Umbilical cord (tissue), 2 donors: ENCODE measurements at places on chromosomes 11 and 22.
A peak's percentile ranks its signal among the peaks of the same experiment; 100 is the strongest.

DNA sequence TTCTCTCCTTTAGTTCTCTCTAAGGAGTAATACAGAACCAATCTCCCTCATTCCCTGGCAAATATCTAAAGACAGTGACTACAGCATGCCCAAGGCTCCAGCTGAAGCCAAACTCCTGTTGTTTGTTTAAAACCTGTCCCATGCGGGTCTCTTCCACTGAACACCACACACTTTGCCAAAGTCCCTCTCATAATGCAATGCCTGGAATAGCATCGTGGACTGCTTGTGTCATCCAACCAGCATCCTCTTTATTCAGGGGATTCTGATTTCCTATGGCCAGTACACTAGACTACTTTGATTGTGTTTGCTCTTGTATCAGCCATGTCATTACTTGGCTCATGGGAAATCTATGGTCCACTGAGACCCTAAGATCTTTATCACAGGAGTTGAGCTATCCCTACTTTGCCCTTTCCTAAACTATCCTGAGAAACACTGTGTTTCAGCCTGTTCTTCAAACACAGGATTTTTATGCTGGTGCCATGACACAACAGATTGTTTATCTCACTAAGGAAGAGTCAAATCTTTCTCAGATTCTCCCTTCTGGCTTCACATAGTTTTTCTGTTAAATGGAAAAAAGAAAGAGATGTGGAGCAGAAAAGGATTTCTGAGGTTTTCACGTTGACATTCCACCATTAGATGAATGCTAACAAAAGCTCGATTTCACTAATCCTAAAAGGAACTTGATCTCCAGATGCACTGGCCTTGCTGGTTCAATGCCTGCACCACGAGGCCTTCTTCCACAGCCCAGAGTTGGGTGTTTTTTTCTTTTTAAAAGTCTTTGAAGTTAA, 15.9 kb upstream of the IRAG1 start:
- peak; percentile 89 for DNase-seq

GRCh38 chr11:43925932-43926505, 16.4 kb upstream of the C11orf96 start:
- DNase-seq: no peak

DNA sequence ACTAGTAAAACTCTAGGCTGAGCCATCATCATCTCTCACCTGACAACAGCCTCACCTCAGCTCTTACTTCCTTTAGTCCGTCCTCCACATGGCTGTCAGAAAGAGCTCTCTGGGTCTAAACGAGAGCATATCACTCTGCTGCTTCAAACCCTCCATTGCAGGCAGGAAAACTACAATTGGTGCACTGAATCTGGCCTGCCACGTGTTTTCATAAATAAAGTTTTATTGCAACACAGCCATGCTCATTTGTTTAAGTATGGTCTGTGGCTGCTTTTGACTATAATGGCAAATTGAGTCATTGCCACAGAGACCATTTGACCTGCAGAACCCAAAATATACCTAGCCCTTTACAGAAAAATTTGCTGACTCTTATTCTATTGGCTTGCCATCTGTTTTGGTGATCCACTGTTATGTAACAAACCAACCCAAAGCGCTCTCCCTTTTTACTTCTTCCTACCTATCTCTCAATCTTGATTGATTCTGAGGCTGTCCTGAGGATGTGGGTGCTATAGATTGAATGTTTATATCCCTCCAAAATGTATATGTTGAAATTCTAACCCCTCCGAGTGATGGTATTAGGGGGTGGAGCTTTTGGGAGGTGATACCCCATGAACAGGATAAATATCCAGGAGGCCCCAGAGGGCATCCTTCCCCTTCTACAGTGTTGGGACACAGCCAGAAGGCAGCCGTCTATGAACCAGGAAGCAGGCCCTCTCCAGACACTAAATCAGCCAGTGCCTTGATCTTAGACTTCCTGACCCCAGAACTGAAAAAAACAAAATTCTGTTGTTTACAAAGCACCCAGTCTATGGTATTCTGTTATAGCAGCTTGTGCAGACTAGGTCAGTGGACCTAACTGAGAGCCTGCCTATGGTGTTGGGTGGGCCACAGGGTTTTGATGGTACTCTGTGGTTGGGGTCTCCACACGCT, 99.9 kb downstream of the PIWIL4 start:
- no peak for DNase-seq

GRCh38 chr11:126153972-126154371, 57.5 kb downstream of the RPUSD4 start:
- no peak for DNase-seq

DNA sequence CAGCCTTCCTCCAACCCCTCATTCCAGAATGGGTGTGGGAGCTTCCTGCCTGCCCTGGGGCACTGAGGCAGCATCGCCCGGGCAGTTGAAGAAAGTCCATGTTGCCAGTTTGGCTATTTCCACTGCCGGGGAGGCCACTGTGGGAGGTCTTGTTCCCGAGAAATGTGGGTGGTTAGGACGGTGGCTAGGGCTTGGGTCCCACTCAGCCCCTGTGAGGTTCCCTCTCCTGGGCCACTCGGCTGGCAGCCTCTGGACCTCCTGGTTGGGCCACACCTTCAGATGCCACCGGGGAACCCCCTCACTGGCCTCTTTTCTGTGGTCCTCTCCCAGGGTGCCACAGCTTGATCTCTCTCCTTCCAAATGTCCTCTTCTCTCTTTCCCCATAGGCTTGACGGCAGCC, 5.1 kb upstream of the PPP6R3 start:
- DNase-seq: no peak

GRCh38 chr11:94068764-94069163, 47.6 kb downstream of the HEPHL1 start:
- no peak for DNase-seq

GRCh38 chr22:42062506-42063170, 8.0 kb downstream of the NAGA start:
- no peak for DNase-seq

DNA sequence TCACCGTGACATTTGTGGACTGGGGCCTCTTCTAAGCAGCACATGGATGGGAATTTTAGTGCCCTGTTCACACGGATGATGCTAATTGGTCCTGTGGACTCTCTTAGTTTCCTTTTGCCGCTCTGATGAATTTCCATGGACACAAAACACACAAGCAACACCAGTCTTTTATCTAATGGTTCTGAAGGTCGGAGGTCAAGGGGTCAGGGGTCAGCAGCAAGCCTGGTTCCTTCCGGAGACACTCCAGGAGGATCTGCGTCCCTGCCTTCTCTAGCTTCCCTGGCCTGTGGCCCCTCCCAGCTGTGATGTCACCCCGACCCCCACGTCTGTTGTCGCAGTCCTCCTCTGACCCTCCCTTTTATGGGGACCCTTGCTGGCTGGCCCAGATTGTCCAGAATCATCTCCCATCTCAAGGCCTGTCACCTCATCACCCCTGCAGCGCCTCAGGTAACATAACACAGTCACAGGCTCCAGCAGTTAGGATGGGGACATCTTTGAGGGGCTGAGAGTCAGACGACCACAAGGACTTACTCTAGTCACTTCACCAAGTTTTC, 6.8 kb downstream of the NADSYN1 start:
- DNase-seq: no peak

- no peak for DNase-seq
Observed at GRCh38 chr11:19594326-19594725, 118.3 kb upstream of the NAV2 start.

DNA sequence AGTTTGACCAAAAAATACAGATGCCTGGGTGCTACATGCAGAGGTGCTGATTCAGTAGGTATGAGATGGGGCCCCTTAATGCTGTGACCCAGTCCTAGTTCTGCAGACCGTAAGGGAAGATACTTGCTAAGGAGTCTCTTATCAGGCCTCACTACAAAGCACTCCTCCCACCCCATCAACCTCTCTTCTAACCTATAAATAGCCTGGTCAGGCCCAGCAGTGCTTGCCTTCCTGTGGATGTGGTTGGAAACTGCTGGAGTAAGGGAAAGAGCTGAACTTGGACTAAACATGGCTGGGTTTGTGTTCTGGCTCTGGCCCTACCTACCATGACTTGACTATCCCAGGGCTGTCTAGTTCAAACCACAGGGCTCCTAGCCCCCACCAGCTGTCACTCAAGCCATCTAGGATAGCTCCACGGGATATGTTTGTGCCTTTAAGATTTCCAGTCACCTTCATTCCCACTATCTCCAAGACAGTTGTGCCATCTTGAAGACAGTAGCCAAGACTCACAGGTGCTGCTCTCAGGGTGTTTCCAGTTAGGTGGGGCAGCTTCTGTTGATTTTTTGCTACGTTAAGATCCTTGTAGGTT, 9.5 kb upstream of the DKK3 start:
- peak; percentile 31 for DNase-seq

- DNase-seq: no peak
Observed at GRCh38 chr11:23679041-23679440, 817.8 kb upstream of the LUZP2 start.

- no peak for DNase-seq
Observed at GRCh38 chr11:14234446-14234845, 124.5 kb downstream of the RRAS2 start.

GRCh38 chr11:112899235-112900006, 61.8 kb upstream of the NCAM1 start:
- no peak for DNase-seq

DNA sequence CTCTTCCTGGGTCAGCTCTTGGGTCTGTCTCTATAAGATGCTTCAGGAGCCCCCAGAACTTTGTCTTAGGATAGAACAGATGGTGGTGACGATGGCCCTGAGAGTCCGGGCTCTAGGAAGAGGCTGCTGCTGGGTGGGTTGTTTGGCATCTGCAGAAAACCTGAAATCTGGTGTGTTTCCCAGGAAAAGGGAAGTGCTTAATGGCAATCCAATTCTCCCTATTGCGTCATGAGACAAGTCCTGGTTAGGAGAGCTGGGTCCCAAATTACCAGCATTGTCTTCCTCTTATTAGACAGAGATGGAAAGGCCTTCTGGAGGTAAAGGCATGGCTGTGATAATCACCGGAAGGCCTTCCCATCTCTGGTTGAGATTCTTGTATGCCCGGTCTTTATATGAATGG, 48.9 kb upstream of the GRAMD1B start:
- no peak for DNase-seq

DNA sequence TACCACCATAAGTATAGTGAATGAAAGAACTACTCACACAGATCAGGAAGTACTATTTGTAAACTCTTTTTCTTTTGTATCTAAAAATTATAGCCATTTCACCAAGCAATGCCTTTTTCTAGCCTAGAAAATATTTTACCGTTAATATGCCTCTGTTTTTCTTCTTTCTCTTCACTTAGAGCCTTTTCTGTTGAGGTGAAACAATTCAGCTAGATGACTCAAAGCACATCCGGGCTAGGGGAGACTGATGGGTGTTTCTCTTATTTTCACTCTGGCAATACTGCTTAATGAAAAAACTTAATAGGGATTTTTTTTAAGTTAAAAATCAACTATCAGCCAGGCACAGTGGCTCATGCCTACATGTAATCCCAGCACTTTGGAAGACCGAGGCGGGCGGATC, 93.3 kb downstream of the SGSM3 start:
- no peak for DNase-seq

- DNase-seq: no peak
Observed at GRCh38 chr22:50046481-50047245, 11.4 kb downstream of the TTLL8 start.

DNA sequence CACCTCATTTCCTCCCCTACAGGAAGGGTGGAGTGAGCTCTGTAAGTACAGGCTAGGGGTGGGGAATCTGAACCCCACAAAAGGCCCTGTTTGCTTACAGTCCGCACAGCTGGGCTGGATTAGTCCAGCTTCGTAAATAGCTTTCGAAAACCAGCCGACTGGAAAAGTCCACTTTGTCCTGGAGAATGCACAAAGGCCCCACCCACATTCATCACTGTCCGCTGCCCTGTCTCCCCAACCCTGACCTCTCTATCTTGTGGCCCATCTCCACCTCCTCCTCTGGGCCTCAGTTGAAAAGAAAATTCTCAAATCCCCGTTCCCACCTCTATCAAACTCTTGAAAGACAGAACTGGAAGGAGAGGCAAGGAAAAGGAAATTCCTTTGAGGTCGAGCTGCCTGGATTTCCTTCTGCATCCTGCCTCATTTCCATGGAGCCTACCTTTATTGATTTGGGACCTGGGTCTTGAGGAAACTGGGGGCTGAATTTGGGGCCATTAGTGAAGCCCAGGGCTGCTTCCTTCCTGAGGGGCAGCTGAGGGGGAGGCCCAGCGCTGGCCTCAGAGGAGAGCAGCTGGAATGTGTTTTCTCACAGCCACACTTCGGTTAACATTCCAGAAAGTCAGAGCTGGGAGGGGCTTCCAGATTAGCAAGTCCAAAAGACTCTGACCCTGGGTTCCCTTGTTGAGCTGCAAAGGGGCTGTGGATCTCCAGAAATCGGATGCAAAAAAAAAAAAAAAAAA, 147.6 kb downstream of the FBXO7 start:
- DNase-seq: peak; percentile 97

- peak; percentile 23 for DNase-seq
Observed at GRCh38 chr22:39097098-39098020, at the start of gene APOBEC3H. Gene APOBEC3H, plus strand, starts transcription at chr22:39097244. Its CDS starts 3,035 bp downstream, at chr22:39100279.

GRCh38 chr11:108253176-108253575, 30.3 kb downstream of the ATM start:
- DNase-seq: no peak
